ENCODE measurements at places on chromosomes 7 and 10.

DNA sequence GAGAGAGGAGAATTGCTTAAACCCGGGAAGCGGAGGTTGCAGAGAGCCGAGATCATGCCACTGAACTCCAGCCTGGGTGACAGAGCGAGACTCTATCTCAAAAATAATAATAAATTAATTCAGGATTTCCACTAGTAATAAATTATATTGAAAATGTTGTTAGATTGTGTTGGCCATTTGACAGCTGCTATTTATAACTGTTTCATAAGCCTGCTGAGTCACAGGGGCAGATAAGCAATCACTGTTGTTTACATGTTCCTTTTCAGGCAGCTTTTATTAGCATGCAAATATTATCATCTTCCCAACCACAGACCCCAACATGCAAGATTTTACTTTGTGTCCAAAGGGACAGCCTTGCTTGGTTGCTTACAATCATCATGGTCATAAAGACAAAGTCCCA, 49.5 kb upstream of the ZNF138 start:
- DNase-seq, result no peak
- no peaks in the 10 kb centered on the region for H3K36me3 ChIP-seq
- no peak overlapping the region for H3K27ac ChIP-seq

DNA sequence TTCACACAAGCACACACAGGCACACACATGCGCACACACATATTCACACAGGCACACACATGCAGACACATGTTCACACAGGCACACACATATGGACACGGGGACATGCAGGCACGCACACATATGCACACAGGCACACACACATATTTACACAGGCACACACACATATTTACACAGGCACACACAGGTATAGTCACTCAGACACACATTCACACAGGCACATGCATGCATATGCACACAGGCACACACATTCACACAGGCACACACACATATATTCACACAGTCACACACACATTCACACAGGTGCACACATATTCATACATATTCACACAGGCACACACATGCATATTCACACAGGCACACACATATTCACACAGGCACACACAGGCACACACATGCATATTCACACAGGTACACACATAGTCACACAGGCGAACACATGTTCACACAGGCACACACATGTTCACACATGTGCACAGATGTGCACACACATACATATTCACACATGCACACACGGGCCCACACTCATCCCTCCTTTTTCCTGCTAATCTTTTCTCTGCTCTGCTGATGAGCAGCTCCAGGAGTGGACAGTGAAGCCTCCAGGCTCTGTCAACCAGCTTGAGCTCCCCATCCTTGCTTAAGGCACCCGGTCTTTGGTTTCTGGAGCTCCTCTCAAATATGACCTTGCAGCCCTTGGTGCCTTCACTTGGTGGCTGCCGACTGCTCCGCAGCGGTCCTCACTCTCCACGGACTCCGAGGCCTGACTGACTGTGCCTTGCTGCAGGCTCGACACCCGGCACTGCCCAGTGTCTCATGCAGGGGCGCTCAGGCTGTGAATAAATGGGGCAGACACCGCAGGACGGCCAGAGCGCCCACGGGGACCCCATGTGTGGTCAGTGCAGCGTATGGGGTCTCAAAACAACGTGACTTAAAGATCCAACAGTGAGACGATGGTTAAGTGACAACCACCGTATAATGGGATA, 581.2 kb upstream of the MGMT start:
- H3K4me1 ChIP-seq, result no peaks in the 10 kb centered on the region
- no peaks in the 10 kb centered on the region for H3K36me3 ChIP-seq
- no peak overlapping the region for H3K4me3 ChIP-seq
- H3K27ac ChIP-seq, result no peak overlapping the region
- DNase-seq, result no peak

GRCh38 chr10:65751218-65751617, 1174.6 kb upstream of the LRRTM3 start:
- H3K27ac ChIP-seq, result no peak overlapping the region
- H3K4me1 ChIP-seq, result no peaks in the 10 kb centered on the region
- no peak overlapping the region for H3K4me3 ChIP-seq
- no peak for DNase-seq

- H3K36me3 ChIP-seq, result no peaks in the 10 kb centered on the region
- no peak for DNase-seq
- H3K4me3 ChIP-seq, result no peak overlapping the region
- no peak overlapping the region for H3K27ac ChIP-seq
- H3K4me1 ChIP-seq, result no peaks in the 10 kb centered on the region
Observed at GRCh38 chr10:86104156-86104555, 262.4 kb downstream of the GRID1 start.

DNA sequence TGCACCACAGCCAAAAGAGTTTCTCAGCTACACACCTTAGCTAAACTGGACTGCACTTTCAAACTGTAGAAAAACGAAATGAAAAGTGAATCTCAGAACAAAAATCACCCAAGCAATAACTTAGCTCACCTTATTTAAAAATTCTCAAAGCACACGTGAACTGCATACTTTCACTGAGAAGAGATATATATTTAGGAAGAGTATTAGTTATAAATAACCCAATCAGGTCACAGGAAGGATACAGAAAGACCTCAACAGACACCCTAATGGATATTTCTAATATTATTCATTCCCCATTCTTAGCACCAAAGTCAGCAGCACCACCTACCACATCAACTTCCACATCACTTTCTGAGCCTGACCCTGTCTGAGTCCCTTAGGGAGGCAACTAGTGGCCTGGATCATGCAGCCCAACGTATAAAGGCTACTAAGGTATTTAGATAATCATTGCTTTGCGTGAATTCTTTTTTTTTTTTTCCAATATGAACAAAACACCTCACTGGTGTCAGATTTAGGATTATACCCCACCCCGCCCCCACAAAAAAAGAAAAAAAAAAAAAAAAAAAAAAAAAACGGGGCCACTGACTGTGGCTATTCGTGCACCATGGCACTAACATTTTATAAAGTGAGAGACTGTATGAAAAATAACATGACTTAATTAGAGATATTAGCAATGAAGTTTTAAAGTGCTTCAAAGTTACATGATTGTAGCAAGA, 2.6 kb downstream of the ABI1 start:
- H3K36me3 ChIP-seq, result no peaks in the 10 kb centered on the region
- H3K27ac ChIP-seq, result no peak overlapping the region
- no peak overlapping the region for H3K4me3 ChIP-seq
- H3K27me3 ChIP-seq, result no peaks in the 10 kb centered on the region
- H3K4me1 ChIP-seq, result peaks cover 17% of the 10 kb centered on the region

DNA sequence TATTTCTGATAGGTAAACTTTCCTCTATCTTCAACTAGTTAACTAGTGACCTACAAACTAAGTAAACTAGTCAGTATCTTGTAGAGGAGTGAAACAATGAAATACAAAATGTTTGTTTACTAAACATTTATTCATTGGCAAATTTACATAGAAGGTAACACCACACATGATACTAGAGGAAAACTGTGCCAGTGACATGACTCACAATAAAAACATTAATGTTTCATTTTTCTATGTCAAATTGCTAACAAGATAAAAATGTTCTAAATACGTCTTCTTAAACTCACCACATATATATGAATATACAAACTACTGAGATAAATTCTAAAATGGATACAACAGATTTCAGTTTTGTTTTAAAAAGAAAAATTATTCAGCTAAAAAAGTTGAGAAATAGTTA, 471.3 kb downstream of the PARD3 start:
- no peaks in the 10 kb centered on the region for H3K27me3 ChIP-seq
- DNase-seq, result no peak
- H3K4me1 ChIP-seq, result no peaks in the 10 kb centered on the region
- no peak overlapping the region for H3K4me3 ChIP-seq

DNA sequence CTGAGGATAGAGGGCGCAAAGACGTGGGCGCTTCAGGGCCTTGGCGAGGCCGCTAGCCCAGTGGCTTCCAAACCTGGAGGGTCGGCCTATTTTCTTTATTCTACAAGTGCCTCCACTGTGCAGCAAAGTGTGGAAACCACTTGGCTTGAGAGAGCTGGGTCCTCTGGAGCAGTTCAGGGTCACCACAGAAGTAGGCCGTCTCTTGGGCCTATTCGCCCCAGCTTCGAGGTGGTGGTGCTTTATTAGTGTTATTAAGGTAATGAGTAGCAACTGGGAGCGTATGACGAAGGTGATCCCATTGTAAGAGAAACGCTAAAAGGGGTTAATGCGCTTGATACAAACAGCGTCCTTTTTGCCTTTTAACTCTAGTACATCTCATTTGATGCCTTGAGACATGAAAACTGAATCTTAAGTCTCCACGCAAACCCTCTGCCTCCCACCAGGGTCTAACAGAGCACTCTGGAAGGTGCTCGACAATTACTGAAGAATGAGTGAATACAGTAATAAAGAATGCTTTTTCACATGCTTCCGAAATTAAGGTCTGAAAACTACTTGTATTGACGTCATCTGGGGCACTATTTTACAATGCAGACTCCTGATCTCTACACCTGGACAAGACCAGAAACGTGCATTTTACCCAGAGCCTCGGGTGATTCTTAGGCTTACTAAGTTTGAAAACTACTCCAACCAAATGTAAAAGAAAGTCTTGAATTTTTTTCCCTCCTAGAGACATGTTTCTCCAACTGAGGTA, 647 bp upstream of the GSAP start:
- H3K27me3 ChIP-seq, result no peaks in the 10 kb centered on the region
- H3K27ac ChIP-seq, result peak overlapping the region; percentile 48
- peak overlapping the region; percentile 88 for H3K4me3 ChIP-seq
- DNase-seq, result no peak

DNA sequence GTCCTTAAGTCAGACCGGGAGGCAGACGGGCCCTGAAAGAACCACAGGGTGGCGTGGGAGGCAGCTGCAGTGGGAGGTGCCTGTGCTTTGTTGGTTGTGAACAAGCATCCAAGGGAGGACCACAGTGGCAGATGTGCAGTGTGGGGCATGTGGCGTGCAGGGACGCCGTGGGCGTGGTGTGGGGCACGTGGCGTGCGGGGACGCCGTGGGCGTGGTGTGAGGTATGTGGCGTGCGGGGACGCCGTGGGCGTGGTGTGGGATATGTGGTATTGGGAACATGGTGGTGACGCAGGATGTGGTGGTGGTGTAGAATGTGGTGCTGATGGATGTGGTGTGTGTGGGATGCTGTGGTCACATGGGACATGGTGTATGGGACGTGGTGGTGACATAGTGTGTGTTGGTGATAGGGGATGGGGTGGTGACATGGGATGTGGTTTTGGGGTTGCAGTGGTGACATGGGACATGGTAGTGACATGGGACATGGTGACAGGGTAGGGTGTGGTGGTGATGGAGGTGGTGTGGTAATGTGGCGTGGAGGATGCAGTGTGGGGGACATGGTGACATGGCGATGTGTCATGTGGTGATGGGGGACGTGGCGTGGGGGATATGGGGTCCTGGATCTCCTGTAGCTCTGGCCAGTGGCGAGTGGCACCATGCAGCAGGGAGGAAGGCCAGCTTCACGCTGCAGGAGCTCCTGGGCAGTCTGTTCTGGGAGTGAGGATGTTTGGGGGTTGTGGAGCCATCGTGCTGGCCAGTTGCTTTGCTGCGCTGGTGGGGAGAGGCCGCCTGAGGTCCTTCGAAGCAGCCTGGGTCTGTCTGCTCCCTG, 78.8 kb downstream of the INPP5A start:
- H3K27me3 ChIP-seq, result no peaks in the 10 kb centered on the region
- no peaks in the 10 kb centered on the region for H3K36me3 ChIP-seq
- peaks cover 4% of the 10 kb centered on the region for H3K4me1 ChIP-seq
- H3K27ac ChIP-seq, result no peak overlapping the region
- DNase-seq, result peak; percentile 25
- H3K4me3 ChIP-seq, result no peak overlapping the region

GRCh38 chr10:109454691-109455090, 468.6 kb downstream of the XPNPEP1 start:
- no peaks in the 10 kb centered on the region for H3K4me1 ChIP-seq
- no peak for DNase-seq
- no peaks in the 10 kb centered on the region for H3K36me3 ChIP-seq
- no peak overlapping the region for H3K27ac ChIP-seq
- no peaks in the 10 kb centered on the region for H3K27me3 ChIP-seq
- H3K4me3 ChIP-seq, result no peak overlapping the region

DNA sequence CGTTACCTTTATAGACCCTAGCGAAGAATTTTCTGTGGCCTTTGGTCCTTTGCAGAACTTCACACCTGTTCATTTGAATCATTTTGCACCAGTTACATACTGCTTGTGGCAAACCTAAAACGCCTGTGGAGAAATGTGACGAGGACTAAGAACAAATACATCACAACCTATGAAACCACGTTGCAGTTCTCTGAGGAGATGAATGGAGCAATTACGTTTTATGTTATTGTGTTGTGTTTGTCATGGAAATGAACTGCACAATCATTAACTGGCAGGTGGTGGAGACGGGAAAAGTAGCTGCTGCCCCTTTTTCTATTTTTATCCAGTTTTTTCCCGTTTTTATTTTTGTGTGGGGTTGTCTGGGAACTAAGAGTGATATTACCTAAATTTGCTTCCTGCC, 505.5 kb downstream of the SDK1 start:
- no peaks in the 10 kb centered on the region for H3K27me3 ChIP-seq
- H3K27ac ChIP-seq, result no peak overlapping the region
- H3K4me1 ChIP-seq, result no peaks in the 10 kb centered on the region
- no peak overlapping the region for H3K4me3 ChIP-seq
- no peak for DNase-seq

DNA sequence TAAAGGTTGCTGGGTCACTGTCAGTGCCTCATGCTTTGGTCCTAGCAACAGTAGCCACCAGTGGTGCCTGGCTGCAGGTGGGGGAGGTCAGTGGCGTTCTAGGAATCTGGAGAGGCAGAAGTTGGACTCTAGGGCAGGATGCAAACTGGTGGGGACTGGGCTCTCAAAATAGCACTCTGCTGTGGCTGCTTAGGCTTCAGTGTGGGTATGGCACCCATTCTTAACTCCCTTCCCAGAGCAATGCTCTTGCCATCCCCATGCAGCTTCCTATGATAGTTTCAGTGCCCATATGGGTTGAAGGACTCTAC, 330.8 kb downstream of the PCDH15 start:
- no peaks in the 10 kb centered on the region for H3K36me3 ChIP-seq
- H3K27me3 ChIP-seq, result no peaks in the 10 kb centered on the region
- H3K4me3 ChIP-seq, result no peak overlapping the region

All from effector memory CD4-positive, alpha-beta T cell (primary cell).